NCI-H1048 (cell line): ENCODE measurements at places on chromosomes 2 and 18.

DNA sequence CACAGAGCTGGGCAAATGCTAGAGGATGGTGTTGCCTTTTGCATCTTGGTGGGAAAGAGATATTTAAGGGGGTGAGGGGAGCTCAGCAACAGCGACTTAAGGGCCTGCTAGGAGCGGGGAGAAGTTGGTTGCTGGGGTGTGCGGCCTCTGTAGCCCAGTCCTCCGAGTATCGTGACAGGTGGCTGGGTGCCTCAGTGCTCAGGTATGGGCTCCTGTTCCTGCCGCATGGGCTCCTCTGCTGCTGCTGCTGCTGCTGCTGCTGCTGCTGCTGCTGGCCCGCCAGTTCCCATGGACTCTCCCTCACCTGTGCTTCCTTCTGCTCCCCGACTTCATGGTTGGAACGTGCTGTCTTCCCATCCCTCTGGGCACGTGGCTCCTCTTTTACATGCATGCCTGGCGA is 22.0 kb downstream of the AGAP1 start:
- no peak for DNase-seq

GRCh38 chr2:181836583-181836982 is 54.9 kb upstream of the ITPRID2 start:
- DNase-seq: no peak

GRCh38 chr2:215010390-215010789 is 128.0 kb downstream of the ABCA12 start:
- no peak for DNase-seq

GRCh38 chr18:10490401-10491165 is 35.2 kb upstream of the NAPG start:
- no peak for DNase-seq

DNA sequence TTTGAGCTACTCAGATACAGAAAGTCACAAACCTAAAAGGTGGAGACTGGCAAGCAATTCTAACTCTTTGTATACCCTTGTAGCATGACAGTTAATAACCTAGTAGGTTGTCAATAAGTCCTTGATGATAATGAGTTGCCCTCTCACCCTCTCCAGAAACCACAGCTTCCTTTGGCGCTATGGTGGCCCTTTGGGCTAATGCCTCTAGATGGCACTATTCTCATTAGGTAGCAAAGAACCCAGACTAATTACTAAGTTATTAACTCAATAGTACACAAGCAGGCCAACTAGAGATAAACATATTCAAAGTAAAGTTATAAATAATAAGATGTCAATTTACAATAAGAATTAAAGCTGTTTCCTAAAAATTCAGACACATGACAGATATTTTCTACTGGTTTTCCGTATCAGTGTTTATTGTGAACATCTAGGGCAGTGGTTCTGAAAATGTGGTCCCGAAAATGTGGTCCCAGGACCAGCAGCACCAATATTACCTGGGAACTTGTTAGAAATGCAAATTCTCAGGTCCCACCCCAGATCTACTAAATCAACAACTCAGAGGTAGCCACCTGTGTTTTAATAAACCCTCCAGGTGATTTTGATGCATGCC is 41.1 kb downstream of the LDAH start:
- DNase-seq: no peak

DNA sequence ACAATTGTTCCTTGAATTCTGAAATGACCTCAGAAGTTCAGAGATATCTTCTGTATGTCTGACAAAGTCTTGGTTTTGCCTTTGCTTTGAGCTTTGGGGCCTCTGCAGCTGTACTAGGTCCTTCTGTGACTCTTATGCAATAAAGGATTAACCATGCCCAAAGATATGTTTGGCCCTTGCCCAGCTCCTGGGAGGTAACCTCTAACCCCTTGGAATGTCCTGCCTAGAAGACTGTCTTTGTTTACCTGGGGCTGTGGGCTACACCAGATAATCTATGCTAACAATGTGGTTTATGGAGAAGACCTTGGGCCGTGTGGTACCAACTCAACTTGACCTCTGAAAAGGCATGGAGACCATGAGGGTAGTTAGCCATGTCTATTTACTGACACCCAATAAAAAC is 140.9 kb upstream of the CAPN13 start:
- no peak for DNase-seq

- DNase-seq: no peak
Measured at GRCh38 chr2:15939556-15939853, 845 bp upstream of the MYCN start.

DNA sequence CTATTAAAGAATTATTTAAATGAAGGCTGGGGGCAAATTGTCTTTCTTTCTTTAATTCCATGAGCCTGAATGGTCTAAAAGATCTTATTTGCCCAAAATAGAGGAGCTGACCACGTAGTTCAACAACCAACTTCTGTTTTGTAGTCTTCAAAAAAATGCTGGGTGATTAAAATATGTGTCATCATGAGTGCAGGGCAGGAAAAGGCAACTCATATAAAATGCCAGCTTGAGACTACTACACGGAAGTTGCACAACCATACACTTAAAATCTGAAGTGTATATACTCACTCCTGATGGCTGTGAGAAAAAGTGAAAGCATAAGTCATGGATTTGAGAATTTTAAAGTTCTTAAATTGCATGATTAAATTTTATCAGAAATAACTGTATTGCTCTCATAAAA is 210.9 kb downstream of the DYM start:
- no peak for DNase-seq

GRCh38 chr2:74537140-74537539 is 7.4 kb downstream of the HTRA2 start:
- no peak for DNase-seq

DNA sequence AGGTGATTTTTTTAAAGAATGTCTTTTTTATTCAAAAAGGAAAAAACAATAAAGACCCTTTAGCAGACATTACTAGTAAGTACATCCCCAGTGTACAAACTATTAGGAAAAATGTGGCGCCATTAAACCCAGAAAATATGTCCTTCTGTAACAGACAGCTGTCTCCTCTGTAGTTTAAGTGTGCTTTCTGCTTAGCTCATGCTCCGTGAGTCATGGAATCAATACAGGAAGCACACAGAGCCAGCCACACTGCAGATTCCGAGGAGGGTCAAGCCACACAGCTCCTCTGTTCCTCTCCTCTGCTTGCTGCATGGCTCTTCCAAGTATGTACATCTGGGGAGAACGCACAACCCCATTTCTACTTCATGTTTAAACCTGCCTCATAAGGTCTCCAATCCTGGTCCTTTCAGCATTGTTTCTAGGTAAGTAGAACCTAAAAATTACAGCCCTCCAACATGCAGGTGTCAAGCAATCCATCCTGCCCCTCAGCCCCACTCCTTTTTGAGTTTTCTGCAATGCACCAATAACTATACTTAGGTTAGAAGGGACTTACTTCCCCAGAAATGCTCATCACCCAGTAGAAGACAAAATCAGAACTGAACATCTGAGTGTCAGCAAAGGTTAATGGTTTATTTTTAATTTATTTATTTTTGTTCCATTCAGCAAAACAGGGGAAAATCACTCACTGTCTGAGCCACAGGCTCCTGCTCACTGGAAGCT is 37.5 kb downstream of the ACVR1 start:
- DNase-seq: no peak

DNA sequence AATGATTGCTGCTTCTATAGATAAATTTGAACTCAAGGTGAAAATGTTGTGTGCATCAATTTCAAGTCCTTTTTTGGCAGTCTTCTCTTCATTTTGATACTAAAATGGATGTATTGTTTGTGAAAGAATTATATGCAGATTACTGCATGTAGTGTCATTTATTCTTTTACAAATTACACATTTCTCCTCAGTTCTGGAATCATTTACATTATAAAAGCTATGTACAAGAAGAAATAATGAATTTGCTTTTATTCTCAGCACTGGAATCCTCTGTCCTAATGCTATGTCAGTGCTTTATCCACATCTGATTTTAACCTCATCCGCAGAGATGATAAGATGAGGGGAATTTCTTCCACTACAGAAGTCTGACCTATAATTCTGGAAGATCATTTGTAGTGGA is 220.8 kb upstream of the UBE2E3 start:
- DNase-seq: no peak

DNA sequence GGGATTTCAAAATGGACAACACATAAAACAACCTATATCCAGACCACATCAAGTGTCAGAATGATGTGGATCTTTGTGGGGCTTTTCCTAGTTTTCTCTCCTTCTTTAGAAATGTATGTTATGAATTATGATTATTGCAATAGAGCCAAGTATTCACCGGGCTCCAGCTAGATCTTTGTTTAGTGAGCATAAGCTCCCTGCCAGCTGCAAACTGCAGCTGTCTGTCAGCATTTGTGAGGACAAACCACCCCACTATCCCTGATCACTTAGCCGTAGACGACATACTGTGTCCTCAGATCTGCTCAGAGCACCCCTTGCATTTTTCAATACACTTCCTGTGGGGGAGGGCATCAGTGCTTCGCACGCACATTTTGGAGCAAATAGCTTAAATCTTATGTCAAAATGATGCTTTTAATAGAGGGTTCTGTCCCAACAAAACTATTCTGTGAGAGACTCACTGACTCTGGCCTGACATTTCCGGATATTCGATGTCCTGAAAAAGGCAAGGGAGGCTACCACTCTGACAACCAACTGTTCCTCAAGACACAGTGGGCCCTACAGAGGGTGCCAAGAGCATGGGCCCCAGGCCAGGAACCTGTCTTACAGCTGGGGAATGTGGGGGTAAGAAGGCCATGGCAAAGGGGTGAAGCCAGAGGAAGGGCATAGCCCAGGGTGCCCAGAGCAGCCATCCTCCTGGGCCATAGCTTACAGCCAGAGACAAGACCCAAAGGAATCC is 346.0 kb downstream of the ARHGAP15 start:
- DNase-seq: no peak

DNA sequence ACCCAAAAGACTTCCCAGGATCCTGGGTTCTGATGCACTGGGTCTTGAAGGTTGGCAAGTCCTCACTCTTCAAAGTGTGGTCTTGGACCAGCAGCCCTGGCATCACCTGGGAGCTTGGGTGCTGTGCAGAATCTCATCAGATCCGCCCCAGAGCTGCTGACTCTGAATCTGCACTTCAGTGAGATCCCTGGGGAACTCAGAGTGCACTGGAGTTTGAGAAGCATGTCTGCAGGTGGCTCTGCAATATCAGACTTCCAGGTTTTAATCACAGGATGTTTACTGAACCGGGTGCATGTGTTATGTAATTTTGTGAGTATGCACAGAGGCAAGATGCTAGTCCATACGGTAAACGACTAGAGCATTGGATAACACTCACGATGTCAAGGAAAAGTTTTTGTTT is 58.0 kb upstream of the BOD1L2 start:
- DNase-seq: no peak

DNA sequence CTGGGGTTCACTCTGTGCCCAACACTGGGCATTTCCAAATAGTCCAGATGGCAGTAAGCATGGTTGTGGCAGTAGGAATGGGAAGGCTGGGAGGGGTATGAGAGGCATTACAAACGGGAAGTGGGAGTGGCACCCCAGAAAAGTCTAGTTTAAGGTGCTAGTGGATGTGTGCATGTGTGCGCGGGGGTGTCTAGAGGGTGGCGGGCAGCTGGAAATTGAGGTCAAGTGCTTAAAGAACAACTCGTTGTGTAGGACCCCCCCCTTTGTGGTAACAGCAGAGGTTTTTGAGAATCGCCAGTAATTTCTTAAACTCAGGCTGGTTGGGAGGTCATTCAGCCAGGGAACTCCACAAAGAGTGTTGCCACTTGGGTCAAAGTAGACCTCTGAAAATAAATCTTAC is 69.9 kb downstream of the RHBDD1 start:
- DNase-seq: no peak

GRCh38 chr2:102442967-102443828 is 20.2 kb downstream of the IL18RAP start:
- DNase-seq: peak; percentile 4

GRCh38 chr2:51633073-51633472 is 601.1 kb upstream of the NRXN1 start:
- no peak for DNase-seq

- DNase-seq: no peak
Measured at GRCh38 chr18:3597409-3598357, 147.7 kb downstream of the TGIF1 start.

GRCh38 chr2:275466-275865 is 10.7 kb downstream of the ACP1 start:
- no peak for DNase-seq

DNA sequence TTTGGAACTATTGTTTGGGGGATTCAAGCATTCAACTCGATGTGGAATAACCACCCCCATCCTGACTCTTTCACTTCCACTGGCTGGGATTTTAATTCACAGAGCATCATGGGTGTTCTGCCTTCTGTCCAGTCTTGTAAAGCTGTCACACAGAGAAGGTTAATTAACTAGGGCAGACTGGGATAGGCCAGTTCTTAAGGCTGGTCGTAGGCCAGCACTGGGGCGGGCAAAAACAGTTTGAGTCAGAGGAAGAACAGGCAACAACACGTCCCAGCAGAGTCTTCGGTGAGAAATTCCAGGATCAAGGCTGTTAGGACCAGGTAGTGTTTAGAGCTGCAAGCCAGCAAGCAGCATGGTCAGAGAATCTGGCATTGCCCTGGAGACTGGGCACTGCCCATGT is 4.0 kb upstream of the RNF152 start:
- DNase-seq: no peak

DNA sequence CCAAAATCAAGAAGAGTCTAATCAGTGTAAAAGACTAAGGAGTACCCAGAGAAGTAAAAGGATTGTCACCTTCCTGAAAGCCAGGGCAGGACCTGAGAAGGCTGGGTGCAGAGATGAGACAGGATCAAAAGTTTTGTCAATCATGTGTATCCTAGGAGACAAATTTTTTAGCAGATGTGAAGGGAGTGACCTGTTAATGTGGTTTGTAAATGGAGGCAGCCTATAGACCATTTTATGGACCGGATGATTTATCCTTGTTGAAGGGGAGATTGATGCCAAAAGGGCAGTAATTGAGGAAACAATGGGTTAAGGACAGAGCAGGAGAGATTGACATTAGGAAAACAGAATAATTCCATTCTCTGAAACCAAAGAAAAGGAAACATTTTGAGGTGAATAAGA is 813 bp downstream of the NDC80 start:
- DNase-seq: no peak

- DNase-seq: no peak
Measured at GRCh38 chr18:74694436-74694835, 96.8 kb downstream of the ZNF407 start.
